GM12891 (cell line): ENCODE measurements at places on chromosomes 4 and X.

DNA sequence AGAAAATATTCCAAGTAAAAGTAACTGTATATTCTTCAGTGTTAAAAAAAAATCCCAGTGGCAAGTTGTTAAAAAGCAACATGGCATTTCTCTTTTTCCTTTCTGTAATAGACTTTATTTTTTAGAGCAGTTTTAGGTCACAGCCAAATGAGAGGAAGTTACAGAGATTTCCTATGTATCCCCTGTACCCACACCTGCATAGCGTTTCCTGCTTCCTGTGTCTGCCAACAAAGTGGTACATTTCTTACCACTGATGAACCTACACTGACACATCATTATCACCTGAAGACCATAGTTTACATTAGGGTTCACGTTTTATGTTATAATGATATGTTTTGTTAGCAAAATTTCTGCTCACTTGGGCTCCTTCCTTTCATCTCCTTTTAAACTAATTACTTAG lies 124.7 kb downstream of the GPAT3 start:
- no peak for DNase-seq

GRCh38 chr4:19368800-19369199 lies 882.9 kb upstream of the SLIT2 start:
- no peak for DNase-seq

GRCh38 chr4:84718699-84719098 lies 135.8 kb downstream of the CDS1 start:
- DNase-seq: no peak

- peak; percentile 37 for DNase-seq
These were observed at the start of gene ARMCX1 for GRCh38 chrX:101550362-101550750. ARMCX1 (plus strand) TSS chrX:101550547; CDS start chrX:101552931, 2,384 bp downstream.

DNA sequence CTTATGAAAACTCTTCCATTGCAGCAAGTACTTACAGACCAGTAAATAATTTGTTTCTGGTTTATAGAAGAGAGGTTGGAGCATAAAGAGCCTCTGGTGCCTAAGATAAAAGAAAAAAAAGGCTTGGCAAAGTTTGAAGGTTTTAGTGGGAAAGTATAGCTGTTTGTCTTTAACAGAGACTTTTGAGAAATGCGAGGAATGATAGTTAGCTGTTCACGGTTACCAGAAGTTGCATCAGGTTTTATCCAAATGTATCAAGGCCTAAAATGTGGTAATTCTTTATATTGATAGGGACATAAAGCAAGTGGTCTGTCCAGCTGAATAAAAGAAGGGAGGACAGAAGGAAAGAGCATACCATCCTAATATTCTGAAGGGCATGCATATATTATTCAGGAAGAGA lies 29.3 kb downstream of the RAP1GDS1 start:
- no peak for DNase-seq

GRCh38 chr4:14167876-14168510 lies 540.5 kb upstream of the BOD1L1 start:
- DNase-seq: no peak

GRCh38 chr4:122775987-122776836 lies 43.7 kb downstream of the BBS12 start:
- DNase-seq: no peak

DNA sequence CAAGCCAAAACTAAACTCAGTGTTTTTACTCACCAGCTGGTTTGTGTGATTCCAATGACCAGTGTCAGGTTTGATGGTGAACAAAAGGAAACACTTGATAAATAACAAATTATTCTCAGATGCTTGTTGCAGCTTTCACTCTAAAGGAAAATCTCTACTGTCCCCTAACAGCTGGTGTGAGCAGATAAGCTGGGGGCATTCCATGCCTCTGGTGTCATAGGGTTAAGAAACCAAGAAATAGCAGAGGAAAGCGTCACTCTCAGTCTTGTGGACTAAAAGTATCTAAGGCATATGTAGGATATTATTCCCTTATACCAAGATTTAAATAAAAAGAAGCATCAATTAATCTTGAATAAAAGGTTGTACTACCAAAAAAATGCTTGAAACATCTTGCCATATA lies 24.3 kb downstream of the TRPC5 start:
- DNase-seq: no peak

DNA sequence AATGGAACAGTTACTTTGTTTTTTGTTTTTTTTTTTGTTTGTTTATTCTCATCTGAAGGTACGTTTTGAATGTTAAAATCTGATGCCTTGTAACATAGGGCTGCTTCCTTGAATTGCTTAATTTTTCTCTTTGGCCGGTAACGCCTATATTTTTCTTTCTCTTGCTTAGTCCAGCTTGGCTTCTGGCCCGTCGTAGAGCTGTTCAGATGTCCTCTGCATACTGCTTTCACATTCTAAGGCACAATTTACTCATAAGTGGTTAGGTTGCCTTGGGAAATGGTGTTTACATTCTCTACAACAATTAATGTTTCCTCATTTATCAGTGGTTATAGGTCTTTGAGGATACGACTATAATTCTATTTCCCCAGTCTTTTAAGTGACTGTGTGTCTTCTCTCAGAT lies 7.9 kb downstream of the NONO start:
- no peak for DNase-seq

DNA sequence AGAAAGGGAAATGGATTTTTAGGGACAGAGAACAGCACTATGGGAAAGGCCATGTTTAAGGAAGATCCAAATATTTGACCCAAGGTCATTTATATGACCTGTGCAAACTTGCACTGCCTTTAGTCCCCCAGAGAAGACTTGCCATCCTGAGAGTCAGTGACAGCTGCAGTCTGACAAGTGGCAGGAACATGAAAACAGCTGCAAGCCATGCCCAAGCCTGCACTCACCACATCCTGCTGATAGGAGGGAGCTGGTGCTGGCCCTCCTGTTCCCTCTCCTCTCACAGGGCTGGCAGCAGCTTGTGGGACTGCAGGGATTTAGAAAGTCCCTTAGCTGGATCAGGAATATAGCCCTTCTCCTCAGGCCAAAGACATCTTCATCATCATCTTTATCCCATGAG lies 187.7 kb downstream of the RAP1GDS1 start:
- DNase-seq: no peak

GRCh38 chr4:140781596-140781995 lies 25.4 kb upstream of the TBC1D9 start:
- no peak for DNase-seq

- no peak for DNase-seq
These were observed 184.0 kb upstream of the ANK2 start for GRCh38 chr4:112865443-112865842.

DNA sequence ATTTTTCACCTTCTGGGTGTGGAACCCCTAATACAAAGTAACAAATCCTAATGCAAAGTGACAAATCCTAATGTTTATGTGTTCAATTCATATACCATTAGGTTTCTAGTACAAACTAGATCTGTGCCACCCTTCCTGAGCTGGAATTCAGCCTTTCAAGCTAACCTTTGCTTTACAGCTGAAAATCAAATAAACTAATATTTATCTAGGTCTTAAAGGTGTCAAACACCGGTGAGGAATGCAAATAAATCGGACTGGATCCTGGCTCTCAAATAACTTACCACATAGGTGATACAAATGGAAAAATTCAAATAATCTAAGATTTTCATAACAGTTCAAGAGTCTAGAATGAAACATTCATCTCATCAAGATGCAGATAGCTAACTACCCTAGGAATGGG lies 11.6 kb downstream of the IRF2 start:
- DNase-seq: no peak

DNA sequence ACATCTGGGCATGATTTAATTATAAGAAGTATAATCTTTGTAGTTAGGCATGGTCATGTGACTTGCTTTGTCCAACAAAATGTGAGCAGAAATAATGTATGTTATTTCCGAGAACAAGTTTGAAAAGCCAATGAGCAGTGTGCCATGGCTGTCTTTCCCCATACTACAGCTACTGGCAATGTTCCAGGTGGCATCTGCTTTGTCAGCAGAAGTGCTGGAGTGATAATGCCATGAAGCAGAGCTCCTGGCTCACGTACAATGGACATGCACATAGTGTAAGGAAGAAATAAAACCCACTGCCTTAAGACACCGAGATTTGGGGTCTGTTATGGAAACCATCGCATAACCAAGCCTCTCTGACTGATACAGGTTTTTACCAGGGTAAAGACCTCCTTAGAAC lies 212.6 kb upstream of the RASGEF1B start:
- DNase-seq: no peak

DNA sequence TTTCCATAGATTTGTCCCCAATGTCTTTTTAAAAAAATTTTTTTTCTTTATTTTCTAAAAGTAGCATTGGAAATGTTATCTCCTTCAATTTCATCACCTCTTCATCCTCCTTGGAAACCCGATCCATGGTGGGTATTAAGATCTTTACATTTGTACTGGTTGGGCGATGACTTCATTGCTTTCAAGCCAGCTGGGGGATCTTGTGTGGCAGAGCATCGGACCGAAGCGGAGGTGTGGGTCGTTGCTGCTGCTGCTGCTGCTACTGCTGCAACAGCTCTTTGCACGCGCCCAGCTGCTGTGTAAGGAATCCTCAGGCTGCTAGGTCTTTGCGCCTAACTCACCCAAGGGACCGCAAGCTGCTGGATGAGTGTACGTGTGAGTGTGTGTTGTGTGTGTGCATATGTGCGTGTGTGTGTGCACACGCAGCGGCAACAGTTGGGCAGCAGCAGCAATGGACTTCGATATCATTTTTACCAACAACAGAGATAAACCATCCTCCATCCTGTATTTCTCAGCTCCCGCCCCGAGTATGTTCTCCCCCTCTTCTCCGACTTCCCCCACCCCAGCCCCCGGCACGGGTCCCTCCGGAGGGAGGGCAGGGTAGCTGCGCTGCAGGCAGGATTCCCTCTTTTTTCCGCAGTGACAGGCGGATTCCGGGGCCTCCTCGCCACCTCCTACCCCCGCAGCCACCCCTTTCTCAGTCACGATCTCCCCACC lies 768 bp upstream of the CDKL5 start:
- DNase-seq: no peak

DNA sequence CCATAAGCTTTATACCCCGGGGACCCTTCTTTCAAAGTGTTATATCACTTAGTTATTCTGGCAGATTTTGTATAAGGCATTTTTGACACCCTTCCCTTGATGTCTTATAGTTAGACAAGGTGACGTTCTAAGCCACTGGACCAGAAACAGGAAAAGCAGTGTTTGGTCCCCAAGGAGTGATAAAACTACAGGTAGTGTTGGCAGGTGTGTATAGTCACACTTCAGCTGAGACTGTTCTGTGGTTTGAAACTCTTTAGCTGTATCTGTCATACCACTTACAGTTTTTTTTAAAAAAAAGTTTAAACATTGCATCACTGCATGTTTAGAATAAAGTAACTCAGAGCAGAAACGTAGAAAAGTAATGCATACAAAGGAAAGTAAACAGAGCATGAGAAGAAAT lies 48.5 kb downstream of the TLL1 start:
- DNase-seq: no peak

- no peak for DNase-seq
These were observed 434.9 kb downstream of the ARHGAP24 start for GRCh38 chr4:85909851-85910250.

- no peak for DNase-seq
These were observed 1504.5 kb upstream of the PCDH10 start for GRCh38 chr4:131644619-131645018.

DNA sequence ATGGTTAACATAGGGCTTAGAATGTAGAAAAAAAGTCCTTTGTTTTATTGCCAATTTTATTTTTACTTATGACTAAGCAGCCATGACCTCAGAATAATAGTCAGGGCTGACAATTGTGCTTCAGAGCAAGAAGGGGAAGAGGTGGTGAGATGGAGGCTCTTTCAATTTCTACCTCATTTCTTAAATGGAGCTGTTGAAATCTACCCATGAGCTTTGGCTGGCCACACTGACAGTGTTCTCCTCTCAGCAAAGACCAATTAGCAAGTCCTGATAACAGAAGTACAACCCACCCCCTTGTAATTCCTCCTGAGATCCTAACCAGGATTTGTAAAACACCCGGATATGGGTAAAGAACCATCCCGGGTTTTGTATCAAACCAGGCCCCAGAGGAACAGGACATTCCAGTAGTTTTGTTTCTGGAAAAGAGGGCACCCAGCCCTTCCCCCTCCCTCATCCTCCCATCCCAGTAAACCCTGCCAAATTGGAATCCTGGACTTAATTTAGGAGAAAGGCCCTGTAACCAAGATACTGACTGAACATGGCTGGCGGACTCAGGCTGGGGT lies at the start of gene HEPH:
Gene HEPH (plus strand): TSS at position 399 of the 563 bp plus-strand sequence. CDS start 6,324 bp downstream, outside the sequence.
- no peak for DNase-seq

GRCh38 chrX:17566740-17567139 lies 170.6 kb upstream of the SCML1 start:
- no peak for DNase-seq

DNA sequence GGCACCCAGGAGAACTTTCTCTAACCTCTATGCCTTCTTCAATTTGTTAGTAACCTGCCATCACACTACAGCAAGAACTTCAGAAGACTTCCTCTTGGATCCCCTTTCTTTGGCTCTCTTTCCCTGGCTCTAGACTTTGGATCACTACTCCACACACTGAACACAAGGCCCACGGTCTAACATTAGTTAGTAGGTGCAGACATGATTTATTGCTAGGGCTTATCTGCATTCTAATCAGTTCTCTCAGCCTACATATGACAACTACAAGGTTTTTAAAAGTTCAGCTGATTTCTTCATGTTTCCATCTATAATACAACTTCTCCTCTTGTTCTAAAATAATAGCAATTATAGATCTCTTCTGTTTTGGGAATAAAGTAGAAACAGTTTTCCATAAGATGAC lies 209.1 kb upstream of the ANXA10 start:
- DNase-seq: no peak

- DNase-seq: no peak
These were observed 1305.8 kb downstream of the PCDH7 start for GRCh38 chr4:32025851-32026459.

DNA sequence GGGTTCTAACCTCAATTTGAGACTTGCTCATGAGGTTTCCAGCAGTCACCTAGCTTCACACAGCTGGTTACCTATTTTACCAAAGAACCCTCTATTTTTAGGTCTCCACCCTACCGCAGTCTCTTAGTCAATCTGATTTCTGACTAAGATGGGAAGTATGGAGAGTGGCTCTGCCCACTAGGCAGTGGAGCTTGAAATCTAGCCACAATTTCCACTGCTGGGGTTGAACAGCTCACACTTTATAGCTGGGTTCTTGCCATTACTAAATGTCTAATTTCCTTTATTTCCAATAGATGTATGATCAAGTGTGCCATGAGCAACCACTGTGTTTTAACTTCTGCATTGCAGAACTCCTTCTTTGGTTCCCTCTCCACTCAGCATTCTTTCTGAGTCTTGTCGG lies 43.1 kb downstream of the GASK1B start:
- no peak for DNase-seq
